A549 (cell line): ENCODE measurements at places on chromosomes 1 and 21. TPM values are rescaled to one million over a fixed set of nuclear protein-coding genes. Genes with fewer than 3 reads are reported as not detected.

TLR5 gene
- 0.22 to 0.46 TPM (median 0.34 TPM) in 3 replicates for polyA plus RNA-seq

ICOSLG gene
- 0.61 to 0.93 TPM (median 0.79 TPM) in 3 replicates for polyA plus RNA-seq

GRCh38 chr21:38688068-38688467 is 117.7 kb upstream of the ETS2 start:
- DNase-seq, result no peak

MLLT11 gene
- polyA plus RNA-seq, result 26.0 to 28.2 TPM (median 26.5 TPM) in 3 replicates

CATSPER4 gene
- not detected in 3 replicates for polyA plus RNA-seq
